Hematopoietic multipotent progenitor cell treated with erythropoietin and hydrocortisone succinate and interleukin-3 and kit ligand, for 4 days (in vitro differentiated cells): ENCODE measurements at places on chromosomes 1 and 21.

DNA sequence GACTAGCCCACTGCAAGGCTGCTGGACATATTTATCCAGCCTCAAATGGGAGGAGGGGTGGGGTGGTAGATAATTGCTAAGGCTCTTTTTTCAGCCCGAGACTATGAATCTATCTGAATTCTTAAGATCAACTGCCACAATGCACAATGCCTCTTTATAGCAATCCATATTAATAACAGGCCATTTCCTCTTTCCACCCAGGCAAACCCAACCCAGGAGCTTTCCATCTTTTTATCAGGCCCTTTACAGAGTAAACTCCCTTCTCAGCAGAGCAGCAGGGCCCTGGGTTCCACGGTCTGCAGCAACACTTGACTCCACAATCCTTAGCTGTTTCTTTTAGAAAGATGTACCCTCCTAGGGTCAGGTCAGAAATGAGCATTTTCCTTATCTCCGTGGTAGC is 806 bp downstream of the DDOST start:
- peak; percentile 35 for DNase-seq

GRCh38 chr21:31180256-31181081 is 142.2 kb upstream of the KRTAP19-8 start:
- DNase-seq: peak; percentile 74

- no peak for DNase-seq
Observed at GRCh38 chr1:38000233-38000528, 5.1 kb downstream of the FHL3 start.

DNA sequence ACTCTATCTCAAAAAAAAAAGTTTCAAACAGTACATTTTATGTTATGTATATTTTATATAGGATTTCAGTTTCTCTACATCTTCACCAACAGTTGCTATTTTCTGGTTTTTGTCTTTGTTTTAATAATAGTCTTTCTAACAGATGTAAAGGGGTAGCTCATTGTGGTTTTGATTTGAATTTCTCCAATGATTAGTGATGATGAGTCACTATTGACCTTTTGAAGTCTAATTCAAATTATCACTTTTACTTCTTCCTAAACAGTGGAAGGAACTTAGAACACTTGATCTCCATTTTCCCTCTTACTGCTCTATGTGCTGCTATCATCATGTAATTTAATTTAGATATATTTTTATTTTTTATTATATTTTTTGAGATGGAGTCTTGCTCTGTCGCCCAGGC is 31.7 kb upstream of the SHCBP1L start:
- no peak for DNase-seq

GRCh38 chr1:202578565-202578964 is 131.7 kb downstream of the SYT2 start:
- DNase-seq: no peak
